ENCODE measurements at places on chromosomes 12 and 14.
A peak's percentile ranks its signal among the peaks of the same experiment; 100 is the strongest.

GRCh38 chr14:61254808-61255526 lies 26.2 kb downstream of the TMEM30B start:
- DNase-seq: no peak

- DNase-seq: no peak
These were observed 165.3 kb upstream of the RASSF8 start for GRCh38 chr12:25793196-25793595.

DNA sequence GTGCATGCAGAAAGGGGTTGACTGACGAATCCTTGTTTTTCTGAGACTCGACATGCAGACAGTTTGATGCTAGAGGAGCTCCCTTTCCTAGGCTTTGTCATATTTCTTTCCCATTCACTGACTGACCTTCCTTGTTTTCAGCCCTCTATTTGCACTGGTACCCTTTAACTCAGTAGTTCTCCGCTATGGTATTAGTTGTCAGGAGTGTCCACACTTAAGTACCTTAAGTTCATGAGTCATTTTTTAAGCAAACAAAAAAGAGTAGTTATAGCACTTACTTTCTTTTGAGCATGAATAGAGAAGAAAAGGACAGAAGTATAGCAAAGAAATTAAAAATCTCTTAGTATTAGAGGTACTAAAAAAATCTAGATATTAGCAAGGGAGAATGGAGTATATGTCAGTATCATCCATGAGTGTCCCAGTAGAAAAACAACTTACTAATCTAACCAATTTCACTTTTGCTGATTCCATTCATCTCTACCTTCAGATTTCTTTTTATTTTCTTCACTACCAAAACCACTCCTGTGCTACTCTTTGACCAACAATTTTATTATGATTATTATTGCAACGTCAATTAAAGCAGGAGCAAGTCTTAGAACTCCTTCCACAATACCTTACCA lies 8.3 kb downstream of the ATP2B1 start:
- DNase-seq: no peak

- no peak for DNase-seq
These were observed 247.2 kb downstream of the TMEM121 start for GRCh38 chr14:105773584-105773983.

DNA sequence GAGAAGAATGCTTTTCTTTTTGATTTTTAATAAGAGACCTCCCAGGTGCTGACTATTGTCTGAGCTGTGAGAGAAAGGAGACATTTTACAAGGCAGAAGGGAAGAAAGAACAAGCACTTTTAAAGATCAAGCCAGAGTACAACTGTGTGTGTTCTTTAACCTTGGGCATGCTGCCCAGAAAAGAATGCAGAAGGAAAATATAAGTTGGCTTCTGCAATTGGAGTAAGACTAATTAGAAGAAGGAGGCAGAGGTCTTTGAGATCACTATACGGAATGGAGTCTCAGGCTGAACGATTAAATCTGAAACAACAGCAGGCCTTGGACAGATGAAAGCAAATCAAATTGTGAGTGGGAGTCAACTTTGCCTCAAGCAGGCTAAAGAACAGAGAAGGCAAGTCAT lies 230.5 kb downstream of the ATP23 start:
- no peak for DNase-seq

DNA sequence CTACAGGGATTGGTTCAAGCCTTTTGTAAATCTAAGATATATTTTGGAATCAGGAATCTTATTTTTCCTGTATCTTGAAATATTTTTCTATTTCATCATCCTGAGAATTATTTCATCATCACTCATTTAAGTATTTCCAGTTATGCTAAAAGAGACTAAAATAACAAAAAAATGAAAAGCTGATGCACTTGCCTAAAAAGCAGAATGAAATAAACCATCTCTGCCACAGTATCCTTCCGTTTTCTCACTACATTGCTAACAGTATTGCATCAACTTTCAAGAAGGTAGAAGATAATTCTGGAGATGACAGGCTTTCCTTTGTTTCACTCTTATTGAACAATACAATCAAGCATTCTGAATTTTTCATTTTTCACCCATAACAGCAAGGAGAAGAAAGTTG lies 31.1 kb upstream of the EIF5 start:
- no peak for DNase-seq

DNA sequence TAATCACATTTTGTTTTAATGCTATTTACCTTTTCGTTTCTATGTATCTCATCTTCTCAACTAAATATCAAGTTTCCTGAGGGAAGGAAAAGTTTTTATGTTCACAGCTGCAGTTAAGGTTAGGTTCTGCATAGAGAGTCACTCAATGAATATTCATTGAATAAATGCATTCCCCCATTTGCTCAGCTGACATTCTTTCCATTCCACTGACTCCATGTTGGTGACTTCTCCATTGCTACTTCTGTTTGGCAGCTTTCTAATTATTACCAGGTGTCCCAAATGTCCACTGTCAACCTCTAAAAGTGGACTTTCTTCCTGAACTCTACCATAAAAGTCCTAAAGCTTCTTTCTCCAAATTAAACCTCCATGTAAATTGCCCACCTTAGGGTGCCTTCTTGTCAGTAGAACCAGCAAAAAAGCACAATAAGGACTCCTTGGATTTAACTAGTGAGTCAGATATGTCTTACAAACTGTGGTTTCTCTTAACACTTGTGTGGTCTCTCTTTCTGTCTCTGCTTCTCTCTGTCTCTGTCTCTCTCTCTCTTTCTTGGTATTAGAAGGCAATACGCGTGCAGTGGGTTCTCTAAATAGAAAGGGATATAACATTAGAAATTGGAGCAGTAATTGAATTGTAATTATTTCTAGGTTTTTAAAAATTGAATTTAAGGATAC lies 85.9 kb downstream of the TMEM117 start:
- DNase-seq: no peak

DNA sequence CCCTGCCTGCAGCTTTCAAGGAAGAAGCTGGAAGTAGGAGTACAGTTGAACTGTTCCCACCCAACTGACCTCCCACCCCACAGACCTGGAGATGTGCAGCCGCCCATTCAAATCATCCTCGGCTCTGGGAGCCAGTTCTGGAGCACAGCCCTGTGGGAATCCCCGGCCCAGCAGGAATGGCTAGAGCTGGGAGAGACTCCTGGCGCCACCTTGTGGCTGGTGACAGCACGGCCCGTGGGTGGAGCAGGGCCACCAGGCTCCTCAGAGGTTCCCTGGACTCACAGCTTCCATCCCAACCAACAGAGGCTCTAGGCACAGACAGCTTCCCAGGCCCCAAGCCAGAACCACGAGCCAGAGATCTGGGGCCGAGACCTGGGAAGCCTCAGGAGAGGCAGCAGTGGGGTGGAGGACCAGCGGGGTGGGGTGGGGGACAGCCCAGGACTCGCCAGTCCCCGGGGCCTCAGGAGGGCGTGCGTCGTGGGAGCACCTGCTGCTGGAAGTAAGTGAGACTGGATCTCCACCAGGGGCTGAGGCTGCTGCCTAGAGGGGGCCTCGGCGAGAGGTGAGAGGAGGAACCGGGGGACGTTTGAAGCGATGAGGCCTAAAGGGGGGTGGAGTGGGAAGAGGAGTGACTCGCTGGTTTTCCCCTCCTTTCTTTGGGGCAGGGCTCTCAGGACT lies 43.4 kb downstream of the RNF34 start:
- peak; percentile 49 for DNase-seq

All from stimulated activated CD8-positive, alpha-beta memory T cell treated with anti-CD3 and anti-CD28 coated beads, Interleukin-15, amount 100 ng/mL, for 24 hours (primary cell).